ENCODE measurements at places on chromosomes 11 and 22. TPM values are rescaled to one million over a fixed set of nuclear protein-coding genes. Genes with fewer than 3 reads are reported as not detected.

The SEPTIN3 gene
- 3.9 TPM for total RNA-seq

The DUSP8 gene
- total RNA-seq = 5.5 TPM

The SORL1 gene
- total RNA-seq = 36.3 TPM

The CTSC gene
- total RNA-seq = 80.2 TPM

- no peak for DNase-seq
Observed at GRCh38 chr11:121699801-121700200, 247.0 kb upstream of the SORL1-AS1 start.

DNA sequence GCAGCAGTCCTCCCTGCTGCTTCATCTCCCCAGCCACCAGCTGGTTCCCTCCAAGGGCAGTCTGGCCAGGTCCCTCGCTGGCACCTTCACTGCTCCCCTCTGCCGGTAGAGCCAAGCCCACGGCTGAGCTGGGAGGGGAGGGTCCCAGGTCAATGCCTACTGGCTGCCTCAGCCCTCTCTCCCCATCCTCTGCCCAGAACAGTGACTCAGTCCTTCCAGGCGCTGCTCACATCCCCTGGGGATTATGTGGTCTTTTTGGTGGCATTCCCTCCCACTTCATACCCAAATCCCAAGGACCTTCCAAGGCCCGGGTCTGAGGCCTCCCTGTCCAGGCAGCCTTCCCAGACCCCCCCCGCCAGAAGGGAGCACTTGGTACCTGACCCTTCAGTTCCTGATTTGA lies 44.9 kb downstream of the WNT7B start:
- DNase-seq = no peak

- no peak for DNase-seq
Observed at GRCh38 chr11:65498977-65499712, at the start of gene MALAT1. Gene MALAT1, plus strand, starts transcription at chr11:65499045.

GRCh38 chr22:47163481-47163855 lies 401.0 kb downstream of the TBC1D22A start:
- no peak for DNase-seq

- DNase-seq = no peak
Observed at GRCh38 chr22:37273846-37274225, 8.5 kb upstream of the CYTH4 start.

DNA sequence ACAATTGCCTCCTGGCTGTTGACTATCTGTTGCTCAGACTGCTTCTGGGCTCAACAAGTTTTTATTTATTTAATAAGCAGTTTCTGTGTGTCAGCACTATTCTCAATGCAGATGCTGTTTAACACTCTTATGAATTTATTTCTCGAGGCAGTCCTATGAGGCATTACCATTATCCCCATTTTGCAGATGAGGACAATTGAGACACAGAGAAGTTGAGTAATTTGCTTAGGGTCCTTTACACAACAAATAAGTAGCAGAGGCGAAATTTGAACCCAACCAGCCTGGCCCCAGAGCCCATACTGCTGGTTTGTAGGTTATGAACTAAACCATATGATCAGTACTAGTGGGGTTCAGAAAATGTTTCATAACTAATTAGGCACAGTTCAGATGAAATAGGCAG lies 58.7 kb downstream of the APIP start:
- no peak for DNase-seq

DNA sequence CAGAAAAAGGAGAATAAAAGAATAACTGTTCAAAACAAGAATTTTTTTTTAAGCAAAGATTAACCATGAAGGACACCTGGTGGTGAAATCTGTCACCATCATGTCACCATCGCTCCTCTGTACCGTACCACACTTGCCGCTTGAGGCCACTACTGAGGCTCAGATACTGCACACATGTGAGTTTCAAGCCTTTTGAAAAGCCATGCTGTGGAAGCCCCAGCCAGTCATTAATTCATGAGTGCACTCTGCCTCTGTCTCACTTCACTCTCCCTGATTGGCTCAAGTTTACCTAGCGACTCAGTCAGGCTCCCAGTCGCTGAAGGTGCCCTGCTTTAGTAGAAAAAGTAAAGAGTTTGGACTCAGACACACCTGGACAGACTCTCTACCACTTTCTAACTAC lies 6.6 kb upstream of the MS4A12 start:
- DNase-seq = peak; percentile 54

GRCh38 chr11:14422052-14422813 lies 63.2 kb upstream of the RRAS2 start:
- DNase-seq = peak; percentile 89

DNA sequence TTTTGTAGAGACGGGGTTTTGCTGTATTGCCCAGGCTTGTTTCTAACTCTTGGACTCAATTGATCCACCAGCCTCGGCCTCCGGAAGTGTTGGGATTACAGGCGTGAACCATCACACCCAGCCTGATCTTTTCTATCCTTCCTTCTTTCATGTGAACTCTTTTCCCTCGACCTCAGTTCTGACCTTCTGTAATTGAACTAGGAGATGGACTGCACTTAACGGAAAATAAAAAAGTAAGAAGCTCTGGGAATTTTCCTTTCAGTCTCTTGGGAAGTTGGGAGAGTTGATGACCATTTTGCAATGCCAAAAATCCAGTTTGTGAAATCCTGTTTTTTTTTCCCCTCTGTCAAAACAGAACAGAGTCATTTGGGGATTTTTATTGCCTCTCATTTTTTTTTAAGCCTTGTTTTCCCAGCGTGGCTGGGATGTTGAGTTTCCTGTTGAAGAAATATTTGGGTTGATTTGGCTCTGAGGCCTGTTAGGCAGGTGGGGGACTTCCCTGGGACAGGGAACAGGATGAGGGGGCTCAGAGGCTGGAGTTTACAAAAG lies 26.9 kb upstream of the CYB5R3 start:
- DNase-seq = no peak

- DNase-seq = no peak
Observed at GRCh38 chr22:37535159-37535558, 15.9 kb upstream of the CARD10 start.

DNA sequence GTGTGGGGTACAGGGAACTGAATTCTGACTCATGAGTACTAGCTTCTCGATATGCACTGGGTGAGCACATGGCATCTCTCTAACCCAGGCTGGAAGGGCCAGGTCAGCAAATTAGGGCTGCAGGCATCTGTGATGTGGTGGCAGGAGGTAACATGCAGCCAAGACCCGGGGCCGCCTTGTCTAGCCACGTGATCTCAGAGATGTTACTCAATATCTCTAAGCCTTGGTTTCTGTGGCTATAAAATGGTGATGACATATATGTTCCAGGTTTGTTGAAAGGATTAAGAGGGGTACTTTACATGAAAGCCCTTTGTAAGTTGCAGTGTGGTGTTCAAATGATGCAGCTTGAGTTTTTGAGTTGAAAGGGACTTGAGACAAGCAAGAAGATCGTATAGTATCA lies 3.2 kb downstream of the ST14 start:
- no peak for DNase-seq

GRCh38 chr11:132249256-132249655 lies 878.8 kb downstream of the NTM start:
- no peak for DNase-seq

All from Panc1 (cell line).